ENCODE measurements at places on chromosomes 11 and 22.

DNA sequence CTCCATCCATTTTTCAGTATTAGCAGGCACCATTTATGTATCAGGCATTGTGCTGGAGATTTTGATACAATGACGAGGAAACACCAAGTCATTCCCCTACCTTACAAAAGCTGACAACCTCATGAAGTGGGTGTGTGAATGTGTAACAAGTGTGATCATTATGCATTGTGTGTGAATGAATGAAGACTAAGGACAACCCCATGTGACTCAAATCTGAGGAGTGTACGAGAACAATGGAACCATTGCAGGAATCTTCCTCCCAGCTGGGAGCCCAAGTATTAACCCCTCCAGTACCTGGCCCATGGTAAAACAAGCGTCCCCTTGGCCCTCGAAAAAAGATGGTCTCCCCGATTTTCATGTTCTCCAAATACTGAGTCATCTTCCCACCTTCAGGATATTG, 4.4 kb downstream of the CYB5R2 start:
- no peak for DNase-seq

- DNase-seq, result no peak
Measured at GRCh38 chr11:107337917-107338316, 119.7 kb downstream of the CWF19L2 start.

DNA sequence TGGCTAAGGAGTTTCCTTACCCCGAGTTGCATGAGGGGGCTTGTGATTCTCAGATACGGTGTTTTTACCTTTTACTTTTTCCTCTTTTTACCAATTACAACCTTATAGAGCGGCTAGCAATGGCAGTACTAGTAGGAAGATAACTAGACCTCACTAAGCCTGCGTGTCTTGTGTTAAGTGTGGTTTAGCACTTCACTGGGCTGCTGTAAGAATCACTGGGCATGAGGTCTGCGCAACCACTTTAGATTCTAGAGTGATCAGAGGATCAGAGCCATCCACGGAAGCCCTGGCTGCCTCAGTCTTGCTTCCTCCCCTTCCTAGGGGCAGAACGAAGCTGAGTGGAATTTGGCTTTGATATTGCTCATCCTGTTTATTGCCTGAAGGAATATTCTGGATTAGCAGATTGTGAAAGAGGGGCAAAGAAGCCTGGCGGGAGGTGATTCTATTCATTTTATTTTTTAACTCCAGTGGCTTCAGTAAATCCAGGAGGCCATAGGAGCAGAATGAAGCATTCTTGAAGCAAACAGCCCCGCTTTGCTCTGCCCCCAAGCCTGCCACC, 88.5 kb downstream of the GRAMD1B start:
- no peak for DNase-seq

DNA sequence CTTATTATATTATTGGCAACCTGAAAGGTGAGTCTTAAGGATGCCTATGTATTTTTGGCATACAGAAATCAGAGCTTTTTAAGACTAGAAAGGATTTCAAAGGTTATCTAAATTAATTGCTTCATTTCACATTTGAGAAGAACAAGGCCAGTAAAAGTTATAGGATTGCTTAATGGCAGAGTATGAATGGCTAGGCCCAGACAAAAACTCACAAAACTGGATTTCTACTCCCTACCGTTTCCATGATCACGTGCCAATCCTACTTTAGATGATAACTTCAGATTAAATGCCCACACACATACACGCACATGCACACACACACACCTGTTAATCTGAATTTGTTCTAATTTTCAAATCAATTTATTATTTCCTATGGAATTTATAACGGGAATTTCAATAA, 1.8 kb upstream of the PDE3B start:
- no peak for DNase-seq

- DNase-seq, result no peak
Measured at GRCh38 chr11:484616-485015, 22.4 kb downstream of the RNH1 start.

GRCh38 chr11:128948583-128948982, 5.9 kb upstream of the TP53AIP1 start:
- DNase-seq, result no peak

- no peak for DNase-seq
Measured at GRCh38 chr22:47445716-47446290, 683.4 kb downstream of the TBC1D22A start.

- no peak for DNase-seq
Measured at GRCh38 chr22:38864361-38865191, 7.4 kb downstream of the CBX6 start.

GRCh38 chr22:19446603-19447329, 745 bp downstream of the C22orf39 start:
- no peak for DNase-seq

Data from stimulated activated CD8-positive, alpha-beta memory T cell treated with anti-CD3 and anti-CD28 coated beads, Interleukin-7, amount 100 ng/mL, for 1 hour (primary cell).